NCI-H524 (cell line): ENCODE measurements at places on chromosomes 2 and 18.

- DNase-seq, result no peak
Measured at GRCh38 chr18:61595615-61596251, 262.5 kb downstream of the CDH20 start.

- no peak for DNase-seq
Measured at GRCh38 chr2:229633556-229633955, 80.8 kb downstream of the DNER start.

DNA sequence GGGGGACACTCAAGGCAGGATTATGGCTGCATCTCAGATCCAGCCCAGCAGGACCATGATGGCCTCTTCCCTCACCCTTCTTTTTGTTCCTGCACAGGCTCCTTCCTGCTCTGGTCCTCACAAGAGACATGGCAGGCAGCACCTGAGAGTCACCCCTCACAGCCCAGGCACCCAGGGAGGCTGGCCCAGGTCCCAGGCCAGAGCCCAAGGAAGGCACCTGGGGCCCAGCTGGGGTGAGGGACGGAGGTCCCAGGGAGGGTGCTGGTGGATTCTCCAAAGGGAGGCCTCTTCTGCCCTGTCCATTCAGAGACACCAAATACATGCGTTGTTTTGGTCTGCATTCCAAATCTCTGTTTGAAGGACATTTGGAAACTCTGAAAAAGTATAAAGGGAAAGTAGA lies 285.4 kb upstream of the HS6ST1 start:
- DNase-seq, result no peak

DNA sequence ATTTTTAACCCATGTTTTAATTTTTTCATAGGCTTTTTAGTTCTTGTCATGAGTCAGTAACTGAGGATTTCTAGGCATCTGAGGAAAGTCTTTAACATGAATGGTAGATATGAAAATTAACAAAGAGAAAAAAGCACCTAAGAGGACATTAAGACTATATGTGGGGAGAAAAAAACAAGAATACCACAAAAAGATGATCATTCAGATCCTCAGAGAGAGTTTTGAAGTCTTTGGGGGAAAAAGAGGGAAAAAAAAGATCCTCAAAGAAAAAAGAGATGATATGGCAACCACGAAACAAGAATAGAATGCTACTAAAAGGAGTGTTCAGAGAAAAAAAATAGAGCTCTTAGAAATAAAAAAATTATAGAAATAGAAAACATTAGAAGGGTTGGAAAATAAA lies 8.1 kb downstream of the DRC1 start:
- DNase-seq, result no peak

- DNase-seq, result no peak
Measured at GRCh38 chr18:79770826-79771225, 26.9 kb upstream of the KCNG2 start.
